Urinary bladder (tissue), 4 donors: ENCODE measurements at places on chromosomes 13 and 19. TPM values are rescaled to one million over a fixed set of nuclear protein-coding genes. Genes with fewer than 3 reads are reported as not detected.
A peak's percentile ranks its signal among the peaks of the same experiment; 100 is the strongest.

Gene TLE2
- 69.9 TPM for polyA plus RNA-seq

DNA sequence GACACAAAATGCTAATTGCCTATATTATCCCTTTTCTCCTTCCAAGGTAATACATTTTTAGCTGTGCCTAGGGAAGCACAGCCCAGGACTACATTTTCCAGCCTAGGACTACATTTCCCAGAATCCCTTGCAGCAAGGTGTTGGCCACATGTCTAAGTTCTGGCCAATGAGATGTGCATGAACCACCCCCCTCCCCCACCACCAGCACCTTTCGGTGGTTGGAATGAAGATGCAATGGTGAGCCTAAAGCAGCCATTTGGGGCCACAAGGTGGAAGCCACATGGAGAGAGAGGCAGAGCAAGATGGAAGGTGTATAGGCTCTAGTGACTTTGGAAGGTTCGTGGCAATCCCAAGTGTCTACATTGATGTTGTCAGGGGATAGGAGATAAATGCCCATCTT, 16.2 kb downstream of the UNC13A start:
- no peak for DNase-seq

DNA sequence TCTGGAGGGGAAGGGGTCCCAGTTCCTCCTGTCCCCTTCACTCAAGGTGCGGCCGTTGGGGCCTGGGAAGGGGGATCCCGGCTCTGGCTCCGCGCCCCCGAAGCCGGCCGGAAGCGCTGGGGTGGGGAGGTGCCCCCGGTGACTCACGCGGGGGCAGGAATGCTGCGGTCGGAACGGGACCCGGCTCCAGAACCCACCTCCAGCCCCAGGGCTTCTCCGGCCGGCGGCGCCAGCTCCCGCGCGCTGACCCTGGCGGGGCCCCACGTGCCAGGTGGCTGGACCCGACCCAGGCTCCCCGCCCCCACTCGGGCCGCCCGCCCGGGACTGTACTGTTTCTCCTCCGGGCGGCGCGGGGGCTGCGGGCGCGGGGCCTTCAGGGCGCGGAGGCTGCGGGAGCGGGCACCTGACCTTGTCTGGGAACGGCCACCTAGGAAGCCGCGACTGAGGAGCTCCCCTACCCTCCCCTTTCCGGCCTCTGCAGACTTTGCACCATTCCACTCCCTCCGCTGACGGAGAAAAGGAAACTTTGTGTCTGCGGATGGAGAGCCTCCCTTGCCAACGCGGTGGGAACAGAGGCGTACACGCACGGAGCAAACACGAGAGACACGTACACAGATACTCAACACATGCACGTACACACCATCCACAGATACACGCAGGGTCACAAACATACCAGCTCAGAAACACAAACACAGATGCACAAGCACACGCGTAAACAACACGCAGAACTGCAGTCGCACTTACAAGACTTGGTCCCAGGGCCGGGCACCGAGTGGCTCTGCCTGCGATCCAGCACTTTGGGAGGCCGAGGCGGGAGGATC, 7.2 kb downstream of the AXL start:
- DNase-seq: no peak

Gene HTR2A
- 0.49 TPM for polyA plus RNA-seq

DNA sequence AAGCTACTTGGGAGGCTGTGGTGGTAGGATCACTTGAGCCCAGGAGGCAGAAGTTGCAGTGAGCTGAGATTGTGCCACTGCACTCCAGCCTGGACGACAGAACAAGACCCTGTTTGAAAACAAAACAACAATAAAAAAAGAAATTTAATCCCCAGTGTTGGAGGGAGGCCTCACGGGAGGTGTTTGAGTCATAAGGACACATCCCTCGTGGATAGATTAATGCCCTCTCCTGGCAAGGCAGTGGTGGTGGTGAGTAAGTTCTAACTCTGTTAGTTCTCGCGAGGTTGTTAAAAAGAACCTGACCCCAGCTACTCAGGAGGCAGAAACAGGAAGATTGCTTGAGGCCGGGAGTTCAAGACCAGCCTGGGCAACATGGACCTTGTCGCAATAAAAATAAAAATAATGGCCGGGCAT, 27.6 kb upstream of the SIN3B start:
- DNase-seq: no peak

DNA sequence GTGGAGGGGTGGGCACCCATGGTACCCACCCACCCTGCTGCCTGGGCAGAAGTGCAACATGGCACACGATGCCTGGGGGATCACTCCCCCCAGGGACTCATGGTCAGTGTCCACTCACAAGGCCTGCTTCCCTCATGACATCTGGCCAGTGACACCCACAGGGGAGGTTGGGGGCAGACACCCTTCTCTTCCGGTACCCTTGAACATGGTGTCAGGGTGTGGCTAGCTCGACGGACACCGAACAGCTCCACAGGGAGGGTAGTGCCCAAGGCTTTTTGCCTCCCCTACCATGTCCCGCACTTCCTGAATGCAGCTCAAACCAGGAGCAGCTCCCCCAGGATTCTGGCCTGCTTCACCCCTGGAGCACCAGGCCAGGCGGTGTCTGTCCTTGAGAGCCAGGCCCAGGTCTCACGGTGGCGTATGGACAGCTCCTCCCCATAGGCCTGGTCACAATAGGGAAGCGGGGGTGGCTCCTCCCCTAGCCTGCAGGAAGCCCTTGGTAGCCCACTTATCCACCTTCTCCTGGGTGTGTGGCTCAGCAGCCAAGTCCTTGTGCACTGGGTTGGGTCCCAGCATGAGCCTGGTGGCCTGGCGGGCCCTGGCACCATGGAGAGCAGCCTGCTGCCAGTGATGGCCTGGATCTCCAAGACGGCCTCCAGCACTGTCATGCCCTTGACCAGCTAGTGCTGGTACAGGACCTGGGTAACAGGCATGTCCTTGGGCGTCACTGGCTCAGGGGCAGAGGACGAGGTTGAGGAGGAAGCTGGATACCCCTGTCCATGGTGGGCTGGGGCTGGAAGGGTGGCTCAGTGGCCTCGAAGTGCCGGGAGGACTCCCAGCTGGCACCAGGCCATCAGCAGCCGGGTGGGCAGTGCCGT, 7.8 kb downstream of the ACP4 start:
- no peak for DNase-seq

DNA sequence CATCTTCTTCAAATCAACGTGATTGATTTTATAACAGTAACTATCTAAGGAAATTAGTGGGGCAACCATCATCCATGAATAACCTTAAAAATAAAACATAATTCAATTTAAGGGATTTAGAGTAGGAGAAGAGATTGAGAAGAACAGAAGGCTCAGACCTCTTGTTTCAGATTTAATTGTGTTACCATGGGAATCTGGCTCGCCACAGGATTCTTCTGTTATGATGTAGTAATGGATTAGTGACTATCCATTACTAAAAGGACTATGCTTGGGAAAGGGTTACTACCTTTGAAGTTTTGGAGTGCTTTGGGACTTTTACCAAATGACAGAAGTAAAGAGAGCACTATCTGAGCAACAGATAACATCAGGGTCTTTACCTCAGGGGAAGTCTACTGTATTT, 13.2 kb downstream of the FREM2 start:
- DNase-seq: no peak

- peak; percentile 96 for DNase-seq
Measured at GRCh38 chr19:18364826-18365528, 21.0 kb upstream of the GDF15 start.

Gene NLRP8
- polyA plus RNA-seq: not detected

- DNase-seq: no peak
Measured at GRCh38 chr19:45681391-45682015, 10.2 kb downstream of the SNRPD2 start.

GRCh38 chr13:79896851-79897250, 415.9 kb downstream of the NDFIP2 start:
- DNase-seq: no peak

DNA sequence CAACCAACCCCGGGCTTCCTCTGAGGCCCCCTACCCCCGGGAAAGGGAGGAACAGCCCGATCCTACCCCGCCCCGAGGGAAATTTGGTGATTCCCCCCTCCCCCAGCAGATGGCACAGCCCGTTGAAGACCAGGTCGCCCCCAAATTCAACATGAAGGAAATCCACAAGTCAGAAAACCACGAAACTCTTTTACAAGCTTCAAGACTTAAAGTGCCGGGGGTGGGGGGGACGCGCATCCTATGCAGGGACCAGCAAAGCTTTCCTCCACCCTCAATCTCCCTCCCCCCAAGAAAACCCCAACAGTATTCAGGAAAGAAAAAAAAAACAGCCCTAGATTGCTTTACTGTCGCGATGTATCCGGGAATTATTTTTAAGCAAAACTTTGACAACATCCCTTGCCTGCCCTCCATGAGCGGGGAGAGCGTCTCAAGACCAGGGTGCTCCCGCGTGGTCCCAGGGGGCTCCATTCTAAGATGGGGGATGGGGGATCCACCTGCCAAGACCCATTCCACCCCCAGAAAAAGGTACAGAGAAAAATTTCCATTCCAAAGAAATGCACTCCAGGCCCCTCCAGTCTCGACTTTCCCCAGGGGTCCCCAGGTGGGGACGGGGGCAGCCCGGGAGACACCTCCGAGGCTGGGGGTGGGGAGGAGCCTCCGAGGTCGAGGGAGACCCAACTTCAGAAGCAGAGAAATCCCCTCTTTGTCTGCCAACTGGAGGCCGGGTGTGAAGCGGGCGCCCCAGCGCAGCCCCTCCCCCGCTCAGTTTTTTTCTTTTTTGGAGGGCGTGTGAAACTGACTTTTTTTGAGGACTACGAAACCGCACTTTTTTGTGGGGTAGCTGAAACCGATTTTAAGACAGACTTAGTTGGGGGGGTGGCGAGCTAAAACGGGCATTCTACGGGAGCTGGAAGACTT, 1.5 kb downstream of the TCF3 start:
- DNase-seq: no peak

Gene CADM4
- 13.3 TPM for polyA plus RNA-seq

Gene GIPR
- 0.70 TPM for polyA plus RNA-seq

GRCh38 chr13:24064371-24064770, 96.1 kb upstream of the SPATA13 start:
- DNase-seq: no peak

DNA sequence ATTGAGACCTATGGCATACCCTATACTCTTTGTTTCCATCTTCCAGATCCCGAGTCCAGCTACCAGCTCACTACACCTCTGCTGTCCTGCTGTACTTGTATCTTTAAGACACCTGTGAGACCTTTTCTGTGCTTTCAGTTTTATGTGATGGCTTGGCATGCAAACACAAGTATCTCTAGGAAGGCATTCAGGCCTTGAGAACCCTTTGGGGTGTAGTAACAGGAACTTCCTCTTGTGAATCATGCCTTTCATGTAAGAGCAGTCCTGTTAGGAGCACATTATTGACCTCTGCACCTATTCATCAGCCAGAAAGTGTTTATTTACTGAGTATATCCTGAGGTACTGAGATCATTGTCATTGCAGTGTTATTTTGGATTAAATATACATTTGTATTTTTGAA, 87.0 kb upstream of the HTR2A start:
- DNase-seq: no peak

DNA sequence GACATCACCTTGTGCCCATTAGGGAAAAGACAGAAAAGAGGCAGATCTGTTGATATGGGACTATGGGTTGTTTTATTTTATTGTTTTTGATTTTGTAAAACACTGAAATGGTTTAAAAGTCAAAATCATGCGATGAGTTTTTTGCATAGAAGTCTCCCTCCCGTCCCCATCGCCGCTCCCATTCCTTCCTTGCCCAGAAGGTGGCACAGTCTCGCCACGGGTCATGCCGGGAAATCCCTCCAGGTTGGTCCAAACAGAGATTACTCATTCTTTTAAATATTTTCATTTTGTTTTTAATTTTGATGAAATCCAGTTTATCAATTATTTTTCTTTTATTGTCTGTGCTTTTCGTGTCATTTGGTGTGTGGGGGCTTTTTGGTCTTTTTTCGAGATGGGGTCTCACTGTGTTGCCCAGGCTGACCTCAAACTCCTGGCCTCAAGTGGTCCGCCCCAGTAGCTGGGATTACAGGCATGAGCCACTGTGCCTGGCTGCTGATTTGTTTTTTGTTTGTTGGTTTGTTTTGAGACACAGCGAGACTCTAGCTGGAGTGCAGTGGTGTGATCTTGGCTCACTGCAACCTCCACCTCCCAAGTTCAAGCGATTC, 9.2 kb downstream of the PGPEP1 start:
- DNase-seq: no peak

DNA sequence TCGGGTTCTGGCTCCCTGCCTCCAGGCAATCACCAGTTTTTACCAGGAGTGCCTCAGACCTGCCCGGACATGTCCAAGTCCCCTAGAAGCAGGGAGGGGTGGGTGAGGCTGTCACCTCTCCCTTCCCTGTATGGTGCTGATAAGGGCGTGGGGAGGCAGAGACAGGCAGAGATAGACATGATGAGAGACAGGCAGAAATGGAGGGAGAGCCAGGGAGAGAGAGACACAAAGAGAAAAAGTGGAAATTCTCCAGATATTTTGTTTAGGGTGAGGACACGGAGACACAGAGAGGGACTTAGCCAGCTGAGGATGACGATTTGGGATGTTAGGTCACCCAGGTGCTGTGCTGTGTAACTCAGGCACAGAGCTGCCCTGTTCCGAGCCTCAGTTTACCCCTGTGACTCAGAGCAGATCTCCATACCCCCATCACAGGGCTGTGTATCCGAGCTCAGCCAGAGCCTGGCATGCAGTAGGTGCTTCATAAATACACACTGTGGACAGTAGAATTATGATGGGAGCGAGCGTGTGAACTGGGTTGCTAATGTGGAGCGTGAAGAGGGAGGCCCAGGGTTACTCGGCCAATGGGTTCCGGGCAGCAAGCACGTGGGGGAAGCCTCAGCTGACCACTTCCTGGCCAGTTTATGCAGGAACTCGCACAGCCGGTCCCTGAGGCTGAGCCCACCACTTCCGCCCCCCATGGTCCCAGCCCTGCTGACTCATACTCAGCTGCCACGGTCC, 11.9 kb upstream of the GDF15 start:
- peak; percentile 72 for DNase-seq

Gene ADAT3
- 4.3 TPM for polyA plus RNA-seq

DNA sequence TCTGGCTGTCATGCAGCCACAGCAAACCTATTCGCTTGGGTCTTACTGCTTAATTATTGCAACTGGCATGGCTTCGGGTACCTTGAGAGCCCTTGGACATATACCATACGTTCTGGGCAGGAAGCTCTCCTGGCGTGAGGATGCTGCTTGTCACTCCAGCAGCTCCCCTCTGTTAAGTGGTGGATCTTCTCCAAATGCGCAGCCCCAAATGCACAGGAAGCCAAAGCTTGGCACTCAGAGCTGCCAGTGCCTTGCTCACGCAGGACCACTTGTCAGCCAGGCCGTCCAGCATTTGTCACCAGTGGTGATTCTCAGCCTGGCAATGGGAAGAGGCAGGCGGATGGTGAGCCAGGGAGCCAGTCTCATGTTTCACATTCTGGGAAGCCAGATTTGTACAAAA, 158.6 kb downstream of the KATNAL1 start:
- DNase-seq: no peak

Gene RHPN2
- 1.8 TPM for polyA plus RNA-seq

Gene KCNK6
- 15.8 TPM for polyA plus RNA-seq

Gene PALM
- polyA plus RNA-seq: 69.3 TPM
